ENCODE measurements at places on chromosomes 7 and 10.

DNA sequence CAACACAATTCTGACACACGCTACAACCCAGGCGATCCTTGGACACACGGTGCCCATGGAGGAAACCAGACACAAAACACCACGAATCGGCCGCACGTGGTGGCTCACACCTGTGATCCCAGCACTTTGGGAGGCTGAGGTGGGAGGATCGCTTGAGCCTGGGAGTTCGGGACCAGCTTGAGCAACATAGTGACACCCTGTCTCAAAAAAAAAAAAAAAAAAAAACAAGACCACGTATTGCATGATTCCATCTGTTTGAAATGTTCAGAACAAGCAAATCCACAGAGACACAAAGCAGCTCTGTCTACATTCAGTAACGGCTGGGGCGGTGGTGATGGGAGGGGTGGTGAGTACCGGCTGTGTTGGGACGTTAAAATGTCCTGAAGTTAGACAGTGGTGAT, 25.2 kb downstream of the ADAP1 start:
- H3K4me1 ChIP-seq = peaks cover 9% of the 10 kb centered on the region
- no peaks in the 10 kb centered on the region for H3K36me3 ChIP-seq
- no peak overlapping the region for H3K4me3 ChIP-seq
- no peak for DNase-seq

DNA sequence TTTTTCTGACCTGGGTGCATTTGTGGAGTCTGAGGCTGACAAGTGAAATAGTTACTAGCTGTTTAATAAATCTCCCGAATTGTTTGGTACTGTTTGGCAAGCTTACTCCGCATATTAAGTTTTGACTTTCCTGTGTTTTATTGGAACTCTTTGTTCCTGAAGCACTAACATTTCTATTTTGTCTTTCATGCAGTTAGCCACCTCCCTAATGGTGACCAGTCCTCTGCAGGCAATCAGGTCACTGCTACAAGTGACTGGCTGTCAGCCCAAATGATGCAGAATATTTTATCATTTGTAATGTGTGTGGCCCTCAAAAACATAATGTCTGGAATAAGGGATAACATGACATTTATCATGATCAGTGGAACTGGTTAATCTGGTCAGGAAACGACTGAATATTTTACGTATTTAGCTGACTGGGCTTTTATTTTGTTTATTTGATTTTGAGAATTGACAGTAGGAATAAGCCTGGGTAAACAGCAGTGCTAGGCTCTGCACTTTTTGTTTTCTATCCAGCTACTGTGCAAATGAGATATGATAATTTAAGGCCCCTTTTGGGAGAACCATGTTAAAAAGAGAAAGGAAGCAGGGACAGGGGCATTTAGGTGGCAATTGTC, 82.9 kb downstream of the ST7 start:
- H3K36me3 ChIP-seq = no peaks in the 10 kb centered on the region
- no peak for DNase-seq
- H3K4me1 ChIP-seq = peaks cover 17% of the 10 kb centered on the region
- H3K27ac ChIP-seq = no peak overlapping the region
- H3K4me3 ChIP-seq = no peak overlapping the region

- no peak for DNase-seq
- no peak overlapping the region for H3K4me3 ChIP-seq
- no peaks in the 10 kb centered on the region for H3K4me1 ChIP-seq
Measured at GRCh38 chr7:148402159-148402558, 188.4 kb upstream of the C7orf33 start.

GRCh38 chr7:625376-625971, 101.0 kb upstream of the DNAAF5 start:
- no peaks in the 10 kb centered on the region for H3K4me1 ChIP-seq
- H3K4me3 ChIP-seq = no peak overlapping the region
- H3K27ac ChIP-seq = no peak overlapping the region
- no peaks in the 10 kb centered on the region for H3K27me3 ChIP-seq
- no peak for DNase-seq
- H3K36me3 ChIP-seq = no peaks in the 10 kb centered on the region

GRCh38 chr7:106749165-106749564, 88.2 kb upstream of the CCDC71L start:
- no peak for DNase-seq
- no peaks in the 10 kb centered on the region for H3K27me3 ChIP-seq
- no peaks in the 10 kb centered on the region for H3K4me1 ChIP-seq
- no peak overlapping the region for H3K27ac ChIP-seq
